ENCODE measurements at places on chromosomes 16 and 17.

- DNase-seq, result no peak
These were observed 36.6 kb upstream of the TNRC6A start for GRCh38 chr16:24692854-24693253.

GRCh38 chr16:63129411-63130125 lies 1093.3 kb upstream of the CDH8 start:
- no peak for DNase-seq

DNA sequence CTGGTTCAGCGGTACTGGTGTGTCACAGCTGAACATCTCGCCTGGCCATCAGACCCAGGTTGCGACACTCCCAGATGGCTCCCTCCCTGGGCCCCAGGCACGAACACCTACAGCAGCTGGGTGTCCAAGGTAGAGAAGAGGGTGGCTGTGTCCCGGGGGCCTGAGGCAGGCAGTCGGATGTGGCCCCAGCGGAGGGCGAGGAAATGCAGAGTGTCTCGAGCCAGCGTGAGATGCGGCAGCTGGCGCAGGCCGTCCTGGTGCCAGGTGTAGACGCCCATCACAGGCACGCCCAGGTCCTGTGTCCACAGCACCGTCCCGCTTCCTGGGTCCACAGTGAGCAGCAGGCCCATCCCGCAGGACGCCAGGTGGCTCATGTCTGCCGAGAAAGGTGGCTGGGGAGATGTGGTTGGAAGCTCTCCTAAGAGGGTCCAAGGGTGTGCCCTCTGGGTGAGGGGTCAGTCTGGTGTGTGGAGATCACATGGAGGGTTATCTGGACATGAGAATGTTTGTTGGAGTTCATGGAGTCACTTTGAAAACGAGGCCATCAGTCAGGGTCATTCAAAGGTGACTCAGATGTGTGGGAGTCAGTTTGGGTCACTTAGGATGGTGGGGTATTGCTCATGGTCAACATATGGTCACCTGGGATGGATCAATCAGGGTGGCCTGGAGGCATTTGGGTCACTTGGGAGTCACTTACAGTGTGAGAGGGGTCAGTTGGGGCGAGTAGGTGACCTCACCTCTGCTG lies 8.1 kb downstream of the ERN2 start:
- no peak for DNase-seq

DNA sequence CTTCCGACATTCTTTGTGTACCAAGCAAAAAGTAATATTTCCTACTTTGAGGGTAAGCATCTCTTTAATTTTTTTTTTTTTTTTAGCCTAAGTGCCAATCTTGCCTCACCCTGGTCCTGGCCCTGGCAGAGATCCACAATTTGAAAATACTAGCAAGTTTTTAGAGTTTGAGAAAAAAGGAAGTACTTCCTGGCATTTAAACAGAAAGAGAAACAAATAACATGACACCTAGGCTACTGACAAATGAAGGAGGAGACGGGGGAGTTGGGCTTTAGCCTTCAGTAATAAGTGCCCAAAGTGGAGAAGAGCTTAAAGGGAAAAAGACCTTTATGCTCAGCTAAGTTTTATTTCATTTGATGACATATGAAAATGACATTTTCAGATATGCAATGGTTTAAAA lies 92.8 kb downstream of the HS3ST3A1 start:
- no peak for DNase-seq

DNA sequence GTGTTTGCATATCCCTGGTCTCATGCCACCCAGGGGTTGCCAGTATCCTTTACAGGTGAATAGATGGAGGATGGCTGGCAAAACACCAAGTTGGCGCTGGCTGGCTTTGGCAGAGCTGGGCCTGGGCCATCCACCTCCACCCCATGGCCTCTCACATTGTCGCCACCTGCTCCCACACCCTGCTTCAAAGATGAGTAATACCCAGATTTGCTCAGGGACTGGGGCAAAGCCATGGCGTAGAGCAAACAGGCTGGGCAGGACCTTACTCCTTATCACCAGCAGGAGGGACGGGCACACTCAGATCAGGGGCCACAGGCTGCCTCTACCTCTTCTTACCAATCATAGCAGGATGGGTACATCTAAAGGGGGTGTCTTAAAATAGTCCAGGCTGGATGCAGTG lies 24.3 kb downstream of the PLA2G10 start:
- DNase-seq, result no peak

DNA sequence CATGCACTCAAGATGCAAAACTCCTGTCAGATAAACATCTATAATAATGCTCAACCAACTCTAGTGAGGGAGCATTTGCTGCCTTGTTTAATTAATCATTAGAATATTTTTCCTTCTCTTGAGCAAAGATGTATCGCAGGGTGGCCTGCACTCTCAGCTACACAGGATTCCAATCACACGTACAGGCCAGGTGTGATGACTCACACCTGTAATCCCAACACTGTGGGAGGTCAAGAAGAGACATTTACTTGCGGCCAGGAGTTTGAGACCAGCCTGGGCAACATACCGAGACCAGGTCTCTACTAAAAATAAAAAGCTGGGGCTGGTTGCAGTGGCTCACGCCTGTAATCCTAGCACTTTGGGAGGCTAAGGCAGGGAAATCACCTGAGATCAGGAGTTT lies 49.1 kb downstream of the ARHGAP17 start:
- no peak for DNase-seq
